ENCODE measurements at places on chromosomes 13 and 19.

GRCh38 chr13:110533771-110534670, 27.5 kb downstream of the RAB20 start:
- no peaks in the 10 kb centered on the region for H3K27me3 ChIP-seq
- no peak overlapping the region for H3K27ac ChIP-seq
- no peaks in the 10 kb centered on the region for H3K36me3 ChIP-seq
- H3K4me1 ChIP-seq = peaks cover 29% of the 10 kb centered on the region
- DNase-seq = no peak

DNA sequence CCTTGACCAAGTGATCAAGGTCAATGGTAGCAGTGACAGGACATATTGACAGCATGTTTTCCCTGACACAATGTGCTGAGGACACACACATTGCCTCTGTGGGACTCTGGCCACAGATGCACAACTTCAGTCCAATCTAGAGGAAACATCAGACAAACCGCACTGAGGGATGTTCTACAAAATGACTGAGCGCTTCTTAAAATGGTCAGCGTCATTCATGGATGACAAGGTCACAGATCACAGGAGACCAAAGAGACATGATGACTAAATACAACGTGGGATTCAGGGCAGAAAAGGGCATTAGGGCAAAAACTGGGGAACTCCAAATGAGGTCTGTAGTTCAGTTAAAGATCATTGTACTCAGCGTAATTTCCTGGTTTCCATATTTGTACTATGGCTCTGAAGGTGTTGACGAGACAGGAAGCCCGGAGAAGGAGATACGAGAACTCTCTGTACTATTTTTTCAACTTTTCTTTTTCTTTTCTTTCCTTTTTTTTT, 20.6 kb downstream of the PBX4 start:
- DNase-seq = no peak
- H3K4me3 ChIP-seq = no peak overlapping the region
- H3K36me3 ChIP-seq = no peaks in the 10 kb centered on the region
- H3K27ac ChIP-seq = no peak overlapping the region

GRCh38 chr13:46295491-46296114, 83.9 kb downstream of the LRRC63 start:
- peaks cover 11% of the 10 kb centered on the region for H3K27me3 ChIP-seq
- DNase-seq = no peak
- H3K27ac ChIP-seq = peak overlapping the region; percentile 39

DNA sequence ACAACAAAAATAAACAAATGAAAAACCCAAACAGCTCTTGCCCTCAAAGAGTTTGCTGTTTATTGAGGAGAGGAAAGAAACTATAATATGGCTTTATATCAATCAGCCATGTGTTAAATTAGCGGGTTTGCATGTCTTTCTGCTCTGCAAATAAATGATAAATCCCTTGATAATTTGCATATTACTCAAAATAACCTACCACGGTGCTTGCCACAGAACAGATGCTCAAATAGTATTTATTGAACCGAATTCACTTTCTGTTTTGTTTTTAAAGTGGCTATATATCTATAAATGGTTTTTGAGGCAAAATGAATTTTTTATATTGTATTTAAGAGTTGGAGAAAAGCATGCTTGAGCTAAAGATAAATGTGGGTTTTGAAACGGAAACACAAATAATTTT, 428.1 kb downstream of the ITGBL1 start:
- H3K27ac ChIP-seq = no peak overlapping the region
- H3K27me3 ChIP-seq = no peaks in the 10 kb centered on the region
- no peak for DNase-seq
- H3K4me3 ChIP-seq = no peak overlapping the region

DNA sequence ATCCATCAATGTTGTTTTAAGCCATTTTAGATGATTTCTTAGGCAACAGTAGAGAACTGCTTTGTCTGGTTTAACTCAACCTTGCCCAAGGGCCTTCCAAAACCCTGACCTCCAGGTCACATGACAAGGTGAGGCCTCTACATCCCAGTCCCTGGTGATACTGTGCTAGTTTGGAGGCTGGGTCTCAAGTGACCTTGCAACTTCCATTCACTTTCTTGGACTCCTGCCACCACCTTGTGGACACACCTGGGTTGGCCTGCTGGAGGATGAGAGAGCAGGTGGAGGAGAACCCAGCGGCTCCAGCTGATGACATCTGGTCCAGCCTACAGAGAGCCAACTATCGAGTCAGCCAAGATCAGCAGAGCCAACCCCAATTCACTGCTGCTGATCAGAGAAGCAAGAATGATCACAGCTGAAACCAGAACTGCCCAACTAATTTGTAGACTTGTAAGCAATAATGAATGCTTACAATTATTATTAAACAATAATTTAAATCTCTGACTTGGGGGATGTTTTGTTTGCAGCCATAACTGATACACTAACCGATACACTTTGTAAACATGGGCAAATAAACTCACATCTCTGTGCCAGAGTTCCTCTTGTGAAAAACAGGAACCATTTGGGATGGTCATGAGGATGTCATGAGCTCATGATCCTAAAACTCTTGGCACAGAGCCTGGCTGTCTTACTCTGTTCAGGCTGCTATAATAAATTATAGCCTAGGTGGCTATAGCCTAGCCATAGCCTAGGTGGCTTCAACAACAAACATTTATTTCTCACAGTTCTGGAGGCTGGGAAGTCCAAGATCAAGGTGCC, 11.5 kb downstream of the FAM187B start:
- H3K27ac ChIP-seq = no peak overlapping the region
- no peak for DNase-seq
- H3K4me3 ChIP-seq = no peak overlapping the region

- no peak for DNase-seq
- H3K27ac ChIP-seq = no peak overlapping the region
- peaks cover 43% of the 10 kb centered on the region for H3K36me3 ChIP-seq
- H3K27me3 ChIP-seq = no peaks in the 10 kb centered on the region
- H3K4me3 ChIP-seq = no peak overlapping the region
These were observed 17.9 kb upstream of the ATP8B3 start for GRCh38 chr19:1829958-1830357.

DNA sequence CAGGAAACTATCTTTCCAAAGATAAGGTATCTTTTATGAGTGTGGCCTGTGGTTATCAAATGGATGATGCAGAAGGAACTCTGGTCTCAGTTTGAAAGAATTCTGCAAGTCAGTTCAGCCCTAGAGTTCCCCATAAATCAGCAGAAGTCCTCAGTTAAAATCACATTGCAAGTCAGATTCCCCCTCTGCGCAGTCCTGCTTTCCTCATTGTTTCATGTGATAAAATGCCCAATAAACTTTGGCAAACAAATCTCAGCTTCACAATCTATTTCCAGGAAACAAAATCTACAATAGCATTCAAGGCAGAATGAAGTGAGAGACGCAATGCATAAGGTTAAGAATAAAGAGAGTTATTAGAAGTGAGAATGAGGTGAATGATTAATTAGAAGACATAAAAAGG, 216.3 kb upstream of the KLHL1 start:
- no peak overlapping the region for H3K4me3 ChIP-seq
- no peaks in the 10 kb centered on the region for H3K27me3 ChIP-seq
- H3K36me3 ChIP-seq = no peaks in the 10 kb centered on the region
- H3K4me1 ChIP-seq = no peaks in the 10 kb centered on the region
- no peak for DNase-seq
- no peak overlapping the region for H3K27ac ChIP-seq

DNA sequence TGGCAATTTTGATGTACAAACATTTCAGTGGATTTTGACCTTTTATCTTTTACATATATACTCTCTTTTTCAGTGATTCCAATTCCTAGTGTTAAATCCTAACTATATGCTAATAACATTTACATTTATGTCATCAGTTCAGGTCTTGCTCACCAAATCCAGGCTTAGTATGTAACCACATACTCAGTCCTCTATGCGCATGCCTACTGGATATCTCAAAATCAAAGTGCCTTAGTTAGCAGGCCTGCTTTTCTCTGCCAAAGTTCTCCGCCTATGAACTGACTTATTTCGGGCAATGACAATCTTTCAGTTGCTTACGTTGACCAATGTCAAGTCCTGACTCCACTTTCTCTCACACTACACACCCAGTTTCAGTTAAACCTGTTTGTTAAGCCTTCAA, 478.5 kb upstream of the SLITRK1 start:
- no peaks in the 10 kb centered on the region for H3K27me3 ChIP-seq
- DNase-seq = no peak
- no peaks in the 10 kb centered on the region for H3K4me1 ChIP-seq
- no peaks in the 10 kb centered on the region for H3K36me3 ChIP-seq

- H3K27ac ChIP-seq = peak overlapping the region; percentile 66
- no peak overlapping the region for H3K4me3 ChIP-seq
- no peak for DNase-seq
- H3K27me3 ChIP-seq = no peaks in the 10 kb centered on the region
These were observed 76.9 kb downstream of the LRCH1 start for GRCh38 chr13:46629811-46630413.

DNA sequence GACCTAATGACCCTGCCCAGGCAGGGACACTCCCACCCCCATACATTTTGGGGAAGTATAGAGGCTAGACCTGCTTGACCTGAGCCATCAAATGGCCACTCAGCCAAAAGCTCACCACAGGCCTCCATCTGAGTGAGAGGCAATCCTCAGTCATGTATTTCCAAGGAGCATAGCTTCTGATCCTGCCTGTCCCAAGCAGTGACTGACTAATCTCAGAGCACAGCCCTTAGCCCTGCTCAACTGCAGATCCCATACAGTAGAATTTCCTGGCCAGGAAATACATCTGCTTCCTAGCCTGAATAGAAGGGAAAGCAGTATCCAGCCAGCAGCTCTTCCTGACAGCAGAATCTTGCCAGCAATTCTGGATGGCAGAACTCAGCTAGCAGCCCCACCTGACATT, 880.6 kb upstream of the GPC6 start:
- DNase-seq = no peak
- no peaks in the 10 kb centered on the region for H3K4me1 ChIP-seq
- H3K27me3 ChIP-seq = no peaks in the 10 kb centered on the region

GRCh38 chr13:40137400-40137799, 481.9 kb downstream of the COG6 start:
- no peak overlapping the region for H3K4me3 ChIP-seq
- H3K27me3 ChIP-seq = no peaks in the 10 kb centered on the region
- H3K27ac ChIP-seq = no peak overlapping the region
- no peak for DNase-seq
- H3K36me3 ChIP-seq = no peaks in the 10 kb centered on the region
- peaks cover 5% of the 10 kb centered on the region for H3K4me1 ChIP-seq

DNA sequence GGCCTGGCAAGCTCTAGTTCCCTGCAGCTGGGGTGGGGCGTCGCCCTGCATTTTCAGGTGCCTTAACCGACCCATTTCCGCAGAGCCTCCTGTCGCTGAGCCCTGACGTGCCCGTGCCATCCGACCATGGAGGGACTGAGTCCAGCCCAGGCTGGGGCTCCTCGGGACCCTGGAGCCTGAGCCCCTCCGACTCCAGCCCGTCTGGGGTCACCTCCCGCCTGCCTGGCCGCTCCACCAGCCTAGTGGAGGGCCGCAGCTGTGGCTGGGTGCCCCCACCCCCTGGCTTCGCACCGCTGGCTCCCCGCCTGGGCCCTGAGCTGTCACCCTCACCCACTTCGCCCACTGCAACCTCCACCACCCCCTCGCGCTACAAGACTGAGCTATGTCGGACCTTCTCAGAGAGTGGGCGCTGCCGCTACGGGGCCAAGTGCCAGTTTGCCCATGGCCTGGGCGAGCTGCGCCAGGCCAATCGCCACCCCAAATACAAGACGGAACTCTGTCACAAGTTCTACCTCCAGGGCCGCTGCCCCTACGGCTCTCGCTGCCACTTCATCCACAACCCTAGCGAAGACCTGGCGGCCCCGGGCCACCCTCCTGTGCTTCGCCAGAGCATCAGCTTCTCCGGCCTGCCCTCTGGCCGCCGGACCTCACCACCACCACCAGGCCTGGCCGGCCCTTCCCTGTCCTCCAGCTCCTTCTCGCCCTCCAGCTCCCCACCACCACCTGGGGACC, 1.2 kb downstream of the ZFP36 start:
- no peaks in the 10 kb centered on the region for H3K27me3 ChIP-seq
- peak overlapping the region; percentile 87 for H3K4me3 ChIP-seq
- peak; percentile 56 for DNase-seq
- peaks cover 16% of the 10 kb centered on the region for H3K36me3 ChIP-seq

GRCh38 chr13:28041031-28041461, 52.6 kb upstream of the URAD start:
- peaks cover 7% of the 10 kb centered on the region for H3K4me1 ChIP-seq
- H3K27ac ChIP-seq = no peak overlapping the region
- peaks cover 49% of the 10 kb centered on the region for H3K27me3 ChIP-seq
- no peak for DNase-seq

DNA sequence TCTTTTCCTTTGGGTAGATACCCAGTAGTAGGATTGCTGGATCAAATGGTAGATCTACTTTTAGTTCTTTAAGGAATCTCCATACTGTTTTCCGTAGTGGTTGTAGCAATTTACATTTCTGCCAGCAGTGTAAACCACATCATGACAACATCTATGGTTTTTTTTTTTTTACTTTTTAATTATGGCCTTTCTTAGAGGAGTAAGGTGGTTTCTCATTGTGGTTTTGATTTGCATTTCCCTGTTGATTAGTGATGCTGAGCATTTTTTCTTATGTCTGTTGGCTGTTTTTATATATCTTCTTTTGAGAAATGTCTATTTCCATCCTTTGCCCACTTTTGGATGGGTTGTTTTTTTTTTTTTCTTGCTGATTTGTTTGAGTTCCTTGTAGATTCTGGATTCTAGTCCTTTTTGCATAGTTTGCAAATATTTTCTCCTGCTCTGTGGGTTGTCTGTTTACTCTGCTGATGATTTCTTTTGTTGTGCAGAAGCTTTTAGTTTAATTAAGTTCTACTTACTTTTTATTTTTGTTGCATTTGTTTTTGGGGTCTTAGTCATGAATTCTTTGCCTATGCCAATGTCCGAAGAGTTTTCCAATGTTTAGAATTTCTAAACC, 38.8 kb downstream of the TDRD3 start:
- no peaks in the 10 kb centered on the region for H3K4me1 ChIP-seq
- H3K27me3 ChIP-seq = no peaks in the 10 kb centered on the region
- no peak for DNase-seq

DNA sequence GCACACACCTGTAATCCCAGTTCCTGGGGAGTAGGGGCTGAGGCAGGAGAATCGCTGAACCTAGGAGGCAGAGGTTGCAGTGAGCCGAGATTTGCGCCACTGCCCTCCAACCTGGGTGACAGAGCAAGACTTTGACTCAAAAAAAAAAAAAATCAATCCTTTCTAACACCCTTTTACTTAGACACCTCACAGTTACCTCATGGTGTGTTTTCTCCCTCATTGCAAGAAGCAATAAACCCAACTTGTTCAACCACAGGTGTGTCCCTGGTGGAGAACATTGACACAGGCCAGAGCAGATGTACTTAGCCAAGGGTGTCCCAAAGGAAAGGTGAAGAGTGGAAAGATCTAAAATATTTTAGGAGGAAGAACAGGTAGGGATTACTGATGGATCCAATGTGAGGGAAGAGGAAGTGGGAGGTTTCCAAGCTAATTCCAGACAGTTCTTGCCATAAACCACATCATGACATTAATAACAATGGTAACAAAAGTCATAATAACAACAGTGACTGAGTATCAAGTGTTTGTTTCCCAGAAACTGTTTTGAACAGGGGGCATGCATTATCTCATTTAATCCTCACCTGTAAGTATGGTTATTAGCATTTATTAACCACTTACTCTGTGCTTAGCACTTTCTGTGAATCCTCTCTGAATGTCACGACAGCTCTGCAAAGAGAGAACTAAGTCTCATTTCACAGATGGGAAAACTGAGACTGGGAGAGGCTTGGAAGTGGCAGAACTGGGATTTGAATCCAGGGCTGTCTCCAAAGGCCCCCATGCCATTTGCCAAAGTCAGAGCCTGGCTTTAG, 3.1 kb upstream of the LYPD3 start:
- DNase-seq = no peak
- H3K27ac ChIP-seq = no peak overlapping the region
- peaks cover 16% of the 10 kb centered on the region for H3K27me3 ChIP-seq
- no peaks in the 10 kb centered on the region for H3K36me3 ChIP-seq
